ENCODE measurements at places on chromosomes 1 and 21. TPM values are rescaled to one million over a fixed set of nuclear protein-coding genes. Genes with fewer than 3 reads are reported as not detected.

Gene SFN
- 0.66 TPM for total RNA-seq

Gene MROH9
- not detected for total RNA-seq

Gene IGFN1
- total RNA-seq, result 6.9 TPM

Gene FGR
- 3.0 TPM for total RNA-seq

DNA sequence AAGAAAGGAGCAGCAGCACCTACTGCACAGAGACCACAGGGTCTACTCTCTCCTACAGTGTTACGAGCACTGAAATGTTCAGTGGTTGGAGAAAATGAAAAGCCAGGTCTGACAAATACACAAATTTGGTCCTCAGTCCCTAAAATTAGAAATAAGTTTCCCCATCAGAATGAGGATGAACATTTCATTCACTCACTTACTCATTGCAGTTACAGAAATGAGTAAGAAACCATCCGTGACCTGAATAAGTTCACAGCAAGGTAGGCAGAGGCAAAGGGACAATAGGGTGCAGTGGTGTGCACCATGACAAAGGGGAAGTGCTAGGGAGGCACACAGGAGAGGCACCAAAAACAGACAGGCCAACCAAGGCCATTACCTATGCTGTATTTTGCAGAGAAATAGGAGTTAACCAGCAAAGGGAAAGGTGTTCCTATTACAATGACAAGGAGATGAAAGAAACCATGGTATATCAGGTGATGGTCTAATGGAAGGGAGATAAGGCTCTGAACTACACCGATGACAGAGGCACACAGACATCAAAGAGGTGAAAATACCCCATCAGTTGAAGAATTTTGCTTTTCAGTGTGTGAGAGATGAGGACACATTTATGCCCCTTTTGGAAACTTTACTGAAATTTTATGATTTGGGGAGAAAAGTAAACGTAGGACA, 29.4 kb downstream of the VAV3 start:
- H3K4me3 ChIP-seq, result no peak overlapping the region
- no peaks in the 10 kb centered on the region for H3K36me3 ChIP-seq
- no peaks in the 10 kb centered on the region for H3K27me3 ChIP-seq
- DNase-seq, result no peak

GRCh38 chr1:37255136-37255795, 219.1 kb upstream of the ZC3H12A start:
- H3K27ac ChIP-seq, result no peak overlapping the region
- H3K36me3 ChIP-seq, result no peaks in the 10 kb centered on the region
- no peak overlapping the region for H3K4me3 ChIP-seq
- DNase-seq, result peak; percentile 37

Gene GPR37L1
- not detected for total RNA-seq

- H3K27me3 ChIP-seq, result no peaks in the 10 kb centered on the region
- no peak overlapping the region for H3K4me3 ChIP-seq
- H3K4me1 ChIP-seq, result peaks cover 74% of the 10 kb centered on the region
- no peak for DNase-seq
These were observed 152.4 kb downstream of the PRDM16 start for GRCh38 chr1:3221112-3222041.

DNA sequence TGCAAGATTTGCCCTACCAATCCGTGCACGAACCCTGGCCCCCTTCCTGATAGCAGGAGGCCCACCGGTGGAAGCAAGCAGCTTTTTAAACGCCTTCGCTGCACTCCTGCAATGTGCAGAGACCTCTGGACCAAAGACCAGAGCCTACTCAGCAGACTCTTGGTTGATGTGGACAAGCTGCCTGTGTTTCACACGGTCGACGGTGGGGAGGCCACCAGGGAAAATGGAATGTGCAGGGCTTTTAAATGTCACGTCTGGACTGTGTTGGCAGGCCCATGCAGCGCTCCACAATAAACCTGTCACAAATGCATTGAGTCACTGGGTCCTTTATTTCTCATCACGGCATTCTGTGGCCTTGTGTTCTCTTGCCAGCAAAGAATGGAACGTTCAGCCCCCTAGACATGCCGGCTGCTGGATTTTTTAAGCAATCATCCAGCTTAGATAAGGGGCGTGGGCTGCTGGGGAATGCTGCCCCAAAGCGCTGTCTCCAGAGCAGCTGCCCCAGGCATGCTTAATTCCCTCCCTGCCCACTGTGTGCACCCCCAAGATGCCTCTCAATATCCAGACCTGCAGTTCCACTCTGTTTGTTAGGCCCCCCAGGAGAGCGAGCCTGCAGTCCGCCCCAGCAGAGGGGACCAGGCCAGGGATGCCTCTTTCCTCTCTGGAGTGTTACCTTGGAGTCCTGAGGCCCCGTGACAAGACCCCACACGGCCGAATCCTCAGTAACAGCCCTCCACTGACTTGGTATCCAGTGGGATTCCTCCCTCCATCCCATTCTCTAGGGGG, 71.3 kb downstream of the ATP5PO start:
- peaks cover 22% of the 10 kb centered on the region for H3K4me1 ChIP-seq
- no peaks in the 10 kb centered on the region for H3K27me3 ChIP-seq
- peak overlapping the region; percentile 43 for H3K27ac ChIP-seq
- H3K4me3 ChIP-seq, result no peak overlapping the region

DNA sequence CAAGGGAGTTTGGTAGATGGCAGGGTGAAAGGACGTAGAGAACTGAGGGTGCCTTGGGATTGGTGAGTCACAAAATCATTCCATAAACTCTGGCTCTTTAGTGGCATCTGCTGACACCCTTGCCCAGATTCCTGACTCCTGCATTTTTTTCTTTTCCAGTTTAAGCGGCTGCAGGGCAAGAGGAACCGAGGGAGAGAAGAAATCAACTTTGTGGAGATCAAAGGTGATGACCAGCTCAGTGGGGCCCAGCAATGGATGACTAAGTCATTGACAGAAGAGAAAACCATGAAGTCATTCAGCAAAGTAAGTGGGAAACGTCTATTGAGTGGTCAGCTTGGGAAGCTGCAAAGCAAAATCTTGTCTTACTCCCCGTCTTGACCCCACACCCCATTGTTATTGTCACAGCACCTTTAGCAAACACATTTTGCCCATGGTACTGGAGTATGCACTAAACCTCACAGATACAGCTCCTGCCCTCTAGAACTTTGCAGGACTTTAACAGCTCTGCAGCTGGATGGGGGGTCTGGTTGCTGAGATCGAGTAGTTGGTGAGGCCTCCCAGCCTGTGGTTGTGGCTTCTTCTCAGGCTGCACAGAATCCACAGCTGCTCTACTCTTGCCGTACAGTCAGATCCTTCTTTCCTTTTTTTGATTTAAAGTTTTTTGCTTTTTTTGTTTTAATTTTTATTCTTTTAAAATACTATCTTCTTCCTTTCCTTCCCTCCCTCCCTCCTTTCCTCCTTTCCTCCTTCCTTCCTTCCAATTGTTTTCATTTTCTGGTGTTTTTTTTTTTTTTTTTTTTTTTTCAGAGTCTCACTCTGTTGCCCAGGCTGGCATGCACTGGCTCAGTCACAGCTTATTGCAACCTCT, 21.9 kb downstream of the SH2D2A start:
- no peak for DNase-seq
- H3K27me3 ChIP-seq, result no peaks in the 10 kb centered on the region
- peaks cover 9% of the 10 kb centered on the region for H3K36me3 ChIP-seq
- H3K4me1 ChIP-seq, result no peaks in the 10 kb centered on the region
- H3K27ac ChIP-seq, result no peak overlapping the region
- H3K4me3 ChIP-seq, result no peak overlapping the region

DNA sequence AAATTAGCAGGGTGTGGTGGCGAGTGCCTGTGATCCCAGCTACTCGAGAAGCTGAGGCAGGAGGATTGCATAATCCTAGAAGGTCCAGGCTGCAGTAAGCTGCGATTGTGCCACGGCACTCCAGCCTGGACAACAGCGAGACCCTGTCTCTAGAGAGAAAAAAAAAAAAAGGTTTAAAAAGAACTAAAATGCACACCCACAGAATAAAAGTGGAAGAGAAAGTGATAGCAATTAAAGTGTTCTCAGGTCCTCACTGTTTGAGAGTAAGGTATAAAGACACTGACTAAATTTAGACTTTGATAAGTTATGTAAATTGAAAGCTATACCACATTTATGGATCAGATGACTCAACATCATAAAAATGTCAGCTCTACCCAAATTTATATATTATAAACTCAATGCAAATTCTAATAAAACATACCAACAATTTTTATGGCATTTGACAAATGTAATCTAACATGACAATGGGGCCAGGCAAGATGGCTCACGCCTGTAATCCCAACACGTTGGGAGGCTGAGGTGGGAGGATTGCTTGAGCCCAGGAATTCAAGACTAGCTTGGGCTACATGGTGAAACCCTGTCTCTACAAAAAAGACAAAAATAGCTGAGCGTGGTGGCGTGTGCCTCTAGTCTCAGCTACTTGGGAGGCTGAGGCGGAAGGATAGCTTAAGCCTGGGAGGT, 11.8 kb downstream of the ZBTB17 start:
- no peaks in the 10 kb centered on the region for H3K36me3 ChIP-seq

DNA sequence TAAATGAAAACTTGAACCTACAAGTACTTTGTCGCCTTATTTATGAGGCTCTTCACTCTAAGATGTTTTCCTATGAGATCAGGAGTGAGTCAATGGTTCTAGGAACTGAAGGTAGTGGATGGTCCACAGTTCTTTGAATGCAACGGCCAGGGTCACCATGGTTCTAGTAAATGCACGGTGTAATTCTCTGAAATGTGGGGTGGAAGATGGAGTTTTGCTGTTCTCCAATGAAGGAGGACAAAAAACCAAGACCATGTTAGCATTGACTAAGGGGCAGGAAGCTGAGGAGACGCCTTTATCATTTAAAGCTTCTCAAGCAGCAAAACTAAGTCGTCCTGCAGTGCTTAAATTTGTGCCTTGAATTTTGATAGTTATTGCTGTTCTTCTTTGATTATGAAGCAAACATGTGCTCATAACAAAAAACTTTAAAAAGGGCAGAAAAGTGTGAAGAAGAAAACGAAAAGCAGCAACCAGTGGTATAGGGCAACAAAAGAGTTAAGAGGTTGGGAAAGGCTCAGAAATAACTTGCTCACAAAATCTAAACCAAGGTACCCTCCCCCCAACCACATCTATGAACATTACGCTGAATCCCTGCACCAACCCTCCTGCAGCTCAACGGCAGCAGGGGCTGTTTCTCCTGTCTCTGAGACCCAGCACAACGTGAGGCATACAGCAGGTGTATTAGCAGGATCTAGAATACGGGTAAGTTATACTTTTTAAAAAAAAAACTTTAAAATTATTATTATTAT, 85.0 kb downstream of the MRPL37 start:
- no peak for DNase-seq
- peak overlapping the region; percentile 5 for H3K27ac ChIP-seq
- no peak overlapping the region for H3K4me3 ChIP-seq

DNA sequence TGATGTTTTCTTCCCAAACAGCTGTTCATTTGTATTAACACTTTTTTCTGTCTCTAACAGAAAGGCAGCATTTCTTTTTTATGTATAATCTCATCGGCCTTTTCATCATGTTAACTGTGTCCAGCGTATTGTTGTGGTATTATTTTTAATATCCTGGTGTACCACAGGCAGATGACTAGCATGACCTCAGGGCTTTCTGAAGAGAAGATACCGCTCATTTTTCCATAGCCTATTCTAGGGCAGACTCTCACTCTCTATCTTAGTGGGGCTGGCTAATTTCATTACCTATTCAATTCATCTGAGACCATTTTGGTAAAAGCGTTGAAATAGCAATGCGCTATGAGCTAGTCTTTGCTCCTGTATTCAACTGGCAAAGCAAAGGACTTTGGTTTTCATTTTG, 209.9 kb downstream of the SDCCAG8 start:
- no peaks in the 10 kb centered on the region for H3K4me1 ChIP-seq
- no peak overlapping the region for H3K4me3 ChIP-seq
- DNase-seq, result no peak
- no peak overlapping the region for H3K27ac ChIP-seq
- no peaks in the 10 kb centered on the region for H3K27me3 ChIP-seq

Gene OR14K1
- not detected for total RNA-seq
